ENCODE measurements at places on chromosomes 2 and 18.
A peak's percentile ranks its signal among the peaks of the same experiment; 100 is the strongest.

GRCh38 chr2:121372721-121373353 is 87.8 kb upstream of the TFCP2L1 start:
- no peak for DNase-seq

- no peak for DNase-seq
These were observed 24.8 kb downstream of the CYTIP start for GRCh38 chr2:157419031-157419575.

DNA sequence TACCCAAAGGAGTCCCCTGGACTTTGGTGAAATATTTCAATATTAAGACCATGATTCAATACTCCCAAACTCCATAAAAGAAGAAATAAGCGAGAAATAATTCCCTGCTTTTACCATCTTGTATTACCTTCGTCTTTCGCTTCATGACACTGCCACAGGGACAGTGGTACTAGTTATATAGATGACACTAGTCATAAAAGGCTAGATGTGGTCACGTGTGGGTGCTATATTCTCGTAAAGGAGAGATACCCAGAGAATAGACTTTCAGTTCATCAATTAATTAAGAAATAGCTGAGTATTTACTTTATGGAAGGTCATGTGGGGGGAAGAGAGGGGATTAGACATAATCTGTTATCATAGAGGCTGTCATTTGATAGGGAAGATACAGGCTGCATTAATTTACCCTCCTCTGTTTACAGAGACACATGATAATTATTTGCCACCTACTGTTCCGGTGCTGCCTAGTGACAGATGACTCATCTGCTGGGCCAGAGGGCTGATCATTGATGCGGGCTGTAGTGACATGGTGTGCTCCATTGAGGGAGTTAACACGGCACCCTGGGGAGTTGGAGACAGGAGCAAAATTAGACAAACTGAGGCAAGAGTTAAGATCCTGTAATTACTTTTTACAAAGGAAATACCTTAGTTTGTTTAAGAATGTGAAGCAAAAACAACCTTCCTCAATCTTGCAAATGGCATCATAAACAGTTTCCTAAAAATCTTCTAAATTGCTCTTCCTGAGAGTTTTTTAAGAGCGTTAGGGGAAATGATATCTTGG is 78.2 kb upstream of the ITGB6 start:
- no peak for DNase-seq

DNA sequence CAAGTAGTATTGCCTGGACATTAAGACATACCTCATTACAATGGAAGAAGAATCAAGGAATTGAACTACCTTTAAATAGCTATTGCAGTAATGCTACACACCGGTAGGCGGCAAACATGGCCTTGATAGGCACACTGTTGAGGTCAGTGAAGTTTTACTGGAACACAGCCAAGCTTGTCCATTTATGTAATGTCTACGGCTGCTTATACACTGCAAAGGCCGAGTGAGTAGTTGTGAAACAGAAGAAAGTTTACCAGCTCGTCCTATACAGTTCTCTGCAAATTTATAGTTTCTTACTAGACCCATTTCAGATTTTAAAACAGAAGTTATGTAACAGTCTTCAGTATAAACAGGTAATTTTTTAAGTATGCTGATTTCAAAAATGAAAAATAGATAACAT is 38.8 kb downstream of the PPP4R1 start:
- peak; percentile 50 for DNase-seq

- DNase-seq, result no peak
These were observed 160.0 kb downstream of the STK39 start for GRCh38 chr2:168087401-168087800.

DNA sequence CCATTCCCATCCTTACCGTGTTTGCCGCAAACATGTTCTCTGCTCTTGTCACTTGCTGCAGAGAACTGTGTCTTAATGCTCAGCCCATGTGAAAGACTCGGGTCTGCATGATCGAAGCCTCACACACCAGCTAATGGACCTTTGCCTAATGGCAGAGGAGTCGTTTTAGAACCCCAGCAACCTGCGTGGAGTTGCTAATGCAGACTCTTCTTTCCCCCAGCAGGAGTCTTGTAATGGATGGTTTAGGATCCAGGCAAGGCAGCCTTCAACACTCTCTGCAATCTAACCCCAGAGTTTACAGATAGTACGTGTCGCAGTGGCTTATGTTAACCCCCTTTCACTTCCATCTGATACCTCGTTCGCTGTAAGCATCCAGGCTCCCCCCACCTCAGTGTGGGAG is 316.4 kb downstream of the AGAP1 start:
- DNase-seq, result no peak

- no peak for DNase-seq
These were observed 562 bp upstream of the MFSD2B start for GRCh38 chr2:24009367-24009679.

GRCh38 chr2:241068942-241069810 is 32.9 kb downstream of the MTERF4 start:
- DNase-seq, result no peak

- DNase-seq, result no peak
These were observed 3.6 kb upstream of the TTC21B start for GRCh38 chr2:165957030-165957675.

DNA sequence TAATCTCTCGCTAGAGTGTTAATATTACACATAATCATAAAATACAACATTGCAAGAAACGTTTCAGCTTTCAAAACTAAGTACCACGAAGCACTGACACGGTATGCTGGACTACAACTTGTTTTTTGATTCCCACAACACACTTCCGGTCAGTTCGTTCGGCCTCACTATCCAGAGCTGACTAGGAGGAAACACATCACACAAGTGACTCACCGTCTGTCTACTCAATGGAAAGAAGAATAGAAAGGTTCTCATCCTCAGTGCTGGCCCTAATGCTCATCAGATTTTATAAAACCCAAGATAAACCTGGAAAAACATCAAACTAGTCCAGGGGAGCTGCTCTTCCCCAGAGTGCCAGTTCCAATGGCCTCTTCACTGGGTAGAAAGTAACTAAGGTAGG is 42.9 kb downstream of the ZNF385B start:
- peak; percentile 5 for DNase-seq

GRCh38 chr18:79452991-79453645 is 57.4 kb downstream of the NFATC1 start:
- no peak for DNase-seq

DNA sequence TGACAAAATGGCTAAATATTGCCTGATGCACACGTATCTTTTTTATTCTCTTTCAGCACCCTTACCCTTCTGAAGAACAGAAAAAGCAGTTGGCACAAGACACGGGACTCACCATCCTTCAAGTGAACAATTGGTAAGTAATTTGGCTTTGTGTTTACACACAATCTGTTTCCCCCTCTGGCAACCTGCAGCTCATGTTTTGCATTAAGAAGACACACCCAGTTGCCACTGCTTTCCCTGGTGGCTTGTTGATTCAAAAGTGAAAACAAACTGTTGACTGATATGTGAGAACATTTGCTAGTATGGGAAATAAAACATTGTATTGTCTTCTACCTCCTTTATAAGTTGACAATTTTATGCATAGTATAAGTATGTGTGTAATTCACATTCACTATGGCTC is 113.0 kb downstream of the MEIS1 start:
- no peak for DNase-seq

GRCh38 chr2:241796610-241797138 is 12.3 kb upstream of the NEU4 start:
- no peak for DNase-seq

- DNase-seq, result no peak
These were observed 250.7 kb downstream of the RNF144A start for GRCh38 chr2:7167801-7168411.

GRCh38 chr2:9538000-9538507 is 17.6 kb downstream of the ADAM17 start:
- DNase-seq, result peak; percentile 83

GRCh38 chr18:37672932-37673595 is 107.5 kb upstream of the CELF4 start:
- DNase-seq, result no peak

GRCh38 chr18:42011053-42011452 is 56.0 kb downstream of the PIK3C3 start:
- no peak for DNase-seq

- DNase-seq, result no peak
These were observed 14.0 kb upstream of the REG3G start for GRCh38 chr2:79011496-79011895.

DNA sequence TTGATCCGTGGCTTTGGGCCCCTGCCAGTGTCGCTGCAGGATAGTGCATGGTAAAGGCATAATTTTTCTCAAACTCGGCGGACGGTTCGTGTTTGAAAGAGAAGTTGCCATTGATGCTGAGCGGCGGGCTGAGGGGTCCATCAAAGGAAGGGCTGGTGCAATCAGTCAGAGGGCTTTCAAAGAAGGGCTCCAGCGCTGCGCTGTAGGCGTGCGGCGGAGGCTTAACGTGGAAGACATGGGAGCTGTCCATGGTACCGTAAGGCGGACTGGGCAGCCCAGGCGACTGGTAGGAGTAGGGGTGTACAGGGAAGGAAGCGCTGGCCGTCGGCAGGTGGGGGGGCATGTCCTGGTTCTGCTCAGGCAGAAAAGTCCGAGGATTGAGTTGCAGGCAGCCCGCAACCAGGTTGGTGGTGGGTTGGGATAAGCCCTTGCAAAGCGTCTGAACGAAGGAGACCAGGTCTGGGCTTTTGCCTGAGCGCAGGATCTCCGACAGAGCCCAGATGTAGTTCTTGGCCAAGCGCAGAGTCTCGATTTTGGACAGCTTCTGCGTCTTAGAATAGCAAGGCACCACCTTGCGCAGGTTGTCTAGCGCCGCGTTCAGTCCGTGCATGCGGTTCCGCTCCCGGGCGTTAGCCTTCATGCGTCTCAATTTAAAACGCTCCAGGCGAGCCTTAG is 2.3 kb downstream of the NEUROD1 start:
- DNase-seq, result peak; percentile 64

- no peak for DNase-seq
These were observed 227.8 kb downstream of the AGAP1 start for GRCh38 chr2:235721625-235722024.

- DNase-seq, result peak; percentile 8
These were observed 321.8 kb downstream of the ZEB2 start for GRCh38 chr2:144198116-144198515.

- no peak for DNase-seq
These were observed 148.0 kb upstream of the MYCN start for GRCh38 chr2:15792331-15792730.

DNA sequence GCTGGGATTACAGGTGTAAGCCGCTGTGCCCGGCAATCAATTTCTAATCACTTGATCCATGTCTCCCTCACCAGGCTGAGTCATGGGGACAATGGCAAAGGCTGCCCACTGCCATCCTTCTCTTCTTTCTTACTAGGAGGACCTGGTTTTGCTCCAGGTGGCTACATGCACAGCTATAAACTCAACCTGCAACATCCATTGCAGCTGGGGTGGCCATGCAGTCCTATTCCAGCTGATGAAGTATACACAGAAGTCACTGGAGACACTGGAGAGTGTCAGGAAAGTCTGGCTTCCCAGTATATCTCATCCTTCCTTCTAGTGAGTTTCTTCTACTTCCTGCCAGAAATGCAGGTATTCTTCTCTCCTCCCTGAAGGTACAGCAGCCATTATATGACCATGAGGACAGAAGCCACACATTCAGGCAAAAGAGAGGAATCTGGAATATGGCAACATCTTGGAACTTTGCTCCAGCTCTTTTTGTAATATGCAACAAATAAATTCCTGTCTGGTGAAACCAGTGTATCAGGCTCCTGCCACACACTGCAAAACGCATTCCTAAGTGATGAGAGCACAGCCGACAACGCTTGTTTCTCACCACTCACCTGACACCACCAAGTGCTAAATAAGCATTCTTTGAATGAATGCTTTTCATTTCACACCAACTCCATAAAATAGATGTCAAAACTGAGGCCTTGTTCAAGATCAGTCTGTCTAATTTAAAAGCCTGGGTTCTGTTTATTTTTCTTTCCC is 32.3 kb downstream of the SCTR start:
- peak; percentile 82 for DNase-seq

GRCh38 chr2:235811446-235812184 is 317.8 kb downstream of the AGAP1 start:
- DNase-seq, result no peak

DNA sequence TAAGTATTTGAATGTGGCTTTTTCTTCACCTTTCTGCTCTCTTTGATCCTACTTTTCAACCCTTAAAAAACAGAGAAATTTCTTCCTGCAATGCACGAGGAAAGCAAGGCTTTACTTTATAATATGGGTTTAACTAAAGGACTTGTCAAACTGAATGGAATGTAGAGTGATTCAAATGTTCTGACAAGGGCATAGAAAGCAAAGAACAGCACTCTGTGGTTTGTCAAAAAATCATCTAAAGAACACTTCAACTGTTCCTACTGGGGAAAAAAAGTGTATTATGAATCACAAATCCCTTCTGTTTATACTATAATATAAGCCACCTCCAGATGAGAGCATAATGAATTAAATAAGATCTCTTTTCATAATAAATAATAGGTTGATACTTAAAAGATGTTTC is 45.0 kb upstream of the RIT2 start:
- DNase-seq, result no peak

- no peak for DNase-seq
These were observed 127.4 kb upstream of the OTX1 start for GRCh38 chr2:62923242-62923641.

DNA sequence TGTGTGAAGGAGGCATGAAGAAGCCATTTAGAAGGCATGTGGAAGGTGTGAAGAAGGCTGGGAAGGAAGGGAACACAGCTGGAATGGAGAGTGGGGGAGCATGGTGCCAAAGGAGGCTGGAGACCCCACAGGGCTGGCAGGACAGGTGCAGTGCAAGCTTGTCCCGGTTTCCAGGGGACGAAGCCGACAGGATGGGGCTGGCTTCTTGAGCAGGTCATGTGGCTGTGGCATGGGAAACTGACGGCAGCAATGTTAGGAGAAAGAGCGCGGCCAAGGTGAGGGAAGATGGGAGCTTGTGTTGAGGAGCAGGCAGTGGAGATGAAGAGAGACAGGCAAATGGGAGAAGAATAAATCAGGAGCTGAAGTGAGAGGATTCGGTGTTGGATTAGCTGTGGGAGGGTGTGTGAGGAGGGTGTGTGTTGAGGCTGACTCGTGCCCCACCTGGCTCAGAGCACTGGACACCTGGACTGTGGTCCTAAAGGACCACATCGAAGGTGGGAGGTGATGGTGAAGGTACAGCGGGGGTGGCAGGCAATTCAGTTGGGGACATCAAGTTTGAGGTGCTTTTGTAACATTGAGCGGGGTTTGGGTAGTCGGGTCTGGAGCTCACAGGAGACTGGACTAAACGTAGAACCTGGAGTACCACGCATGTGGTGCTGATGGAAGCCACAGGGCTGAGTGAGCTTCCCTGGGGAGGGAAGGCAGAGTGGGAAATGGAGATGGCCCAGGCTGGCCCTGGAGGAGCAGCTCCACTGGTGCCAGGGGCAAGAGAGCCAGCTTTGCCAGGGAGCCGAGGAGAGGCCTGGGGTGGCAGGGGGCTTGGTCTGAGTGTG is 165.6 kb upstream of the HDAC4 start:
- no peak for DNase-seq
